Natural killer cell treated with Interleukin-12 subunit alpha and Interleukin-12 subunit beta and Interleukin-15 and Interleukin-18, amount 100 ng/mL, for 72 hours (primary cell): ENCODE measurements at places on chromosomes 1 and 21.

- DNase-seq, result peak; percentile 82
Observed at GRCh38 chr1:156721535-156721934, 6.7 kb upstream of the METTL25B start.

GRCh38 chr1:40742363-40743061, 41.1 kb upstream of the KCNQ4 start:
- no peak for DNase-seq

DNA sequence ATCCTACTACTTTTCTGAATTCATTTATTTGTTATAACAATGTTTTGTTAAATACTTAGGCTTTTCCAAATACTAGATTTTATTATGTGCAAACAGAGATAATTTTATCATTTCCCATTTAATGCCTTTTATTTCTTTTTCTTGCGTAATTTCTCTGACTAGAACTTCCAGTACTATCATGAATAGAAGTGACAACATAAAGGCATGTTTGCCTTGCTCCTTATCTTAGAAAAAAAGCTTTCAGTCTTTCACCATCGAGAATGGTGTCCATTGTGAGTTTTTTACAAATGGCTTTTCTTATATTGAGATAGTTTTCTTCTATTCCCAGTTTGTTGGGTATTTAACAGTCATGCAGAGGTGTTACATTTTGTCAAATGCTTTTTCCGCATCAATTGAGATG, 453.1 kb upstream of the ZP4 start:
- no peak for DNase-seq

- DNase-seq, result no peak
Observed at GRCh38 chr1:50659107-50659662, 235.9 kb upstream of the DMRTA2 start.

DNA sequence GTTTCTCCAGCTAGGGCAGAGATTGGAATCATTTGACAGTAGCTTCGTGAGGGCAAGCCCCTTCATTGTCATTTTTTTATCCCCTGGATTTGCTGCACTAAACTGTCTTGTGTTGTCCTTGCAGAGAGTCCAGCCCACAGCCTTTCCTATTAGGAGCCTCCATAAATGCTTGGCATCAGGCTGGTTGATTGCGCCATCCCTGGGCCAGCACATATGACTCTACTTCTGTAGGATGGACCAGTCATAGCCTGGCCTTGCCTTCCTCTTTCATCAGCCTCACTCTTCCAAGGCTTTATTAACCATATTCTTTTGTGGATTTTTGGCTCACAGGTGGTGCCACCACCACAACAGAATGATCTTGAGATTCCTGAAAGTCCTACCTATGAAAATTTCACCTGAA, 31.4 kb downstream of the LY9 start:
- DNase-seq, result no peak
